ENCODE measurements at places on chromosomes 7 and 10.

- DNase-seq = no peak
Observed at GRCh38 chr7:264541-265191, 25.3 kb upstream of the FOXL3 start.

DNA sequence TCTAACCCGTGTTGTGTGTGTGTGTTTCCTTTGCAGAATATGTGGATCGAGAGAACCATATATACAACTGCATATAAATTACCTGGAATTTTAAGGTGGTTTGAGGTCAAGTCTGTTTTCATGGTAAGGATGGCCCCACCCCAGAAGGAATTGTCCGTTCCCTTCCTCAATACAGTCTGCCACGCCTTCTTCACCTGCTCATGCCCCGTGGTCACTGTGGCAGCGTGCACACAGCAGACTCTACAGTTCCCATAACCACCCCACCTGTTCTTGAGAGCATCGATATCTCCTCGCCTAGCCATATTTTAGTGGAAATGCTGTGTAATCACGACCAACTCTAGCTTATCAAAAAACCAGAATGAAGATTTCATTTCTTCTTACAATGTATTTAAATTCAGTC, 134.0 kb upstream of the NPS start:
- DNase-seq = no peak

GRCh38 chr10:60099998-60100747, 193.8 kb upstream of the CCDC6 start:
- DNase-seq = no peak

GRCh38 chr10:94108200-94108599, 114.5 kb downstream of the PLCE1 start:
- no peak for DNase-seq

DNA sequence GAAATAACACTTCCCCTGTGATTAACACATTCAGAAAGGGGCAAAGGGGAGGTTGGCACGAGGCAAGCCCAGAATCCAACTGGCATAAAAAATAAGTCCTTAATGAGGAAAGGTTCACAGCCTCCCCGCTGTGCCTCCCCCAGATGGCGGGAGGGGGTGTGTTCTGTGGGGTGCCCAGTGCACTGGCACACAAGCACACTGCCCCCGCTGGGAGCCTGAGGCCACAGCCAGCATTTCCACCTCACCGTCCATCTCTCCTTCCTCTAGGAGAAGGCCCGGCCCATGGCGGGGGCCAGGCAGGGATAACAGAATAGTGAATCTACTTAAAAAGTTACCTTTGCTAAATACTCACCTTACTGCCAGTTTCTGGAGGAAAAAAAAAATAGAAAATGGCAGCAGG, 43.2 kb downstream of the PRKAG2 start:
- no peak for DNase-seq

DNA sequence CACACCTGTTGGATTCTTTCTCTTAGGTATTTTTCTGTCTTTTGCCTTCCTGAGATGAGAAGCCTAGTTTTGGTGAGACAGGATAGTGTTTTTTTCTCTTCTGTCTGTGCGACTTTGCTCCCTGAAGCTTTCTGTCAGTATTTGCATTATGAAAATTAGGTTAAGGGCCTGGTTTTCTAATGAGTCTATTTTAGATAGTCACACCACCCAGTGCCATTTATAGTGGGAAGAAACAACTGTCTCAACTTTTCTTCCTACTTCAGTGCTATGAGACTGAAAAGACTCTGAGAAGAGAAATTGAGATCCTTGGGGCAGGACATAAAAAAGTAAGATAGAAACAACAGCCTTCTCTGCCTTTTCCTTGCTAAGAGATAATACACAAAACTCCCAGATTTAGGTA, 53.6 kb downstream of the MINPP1 start:
- DNase-seq = no peak

DNA sequence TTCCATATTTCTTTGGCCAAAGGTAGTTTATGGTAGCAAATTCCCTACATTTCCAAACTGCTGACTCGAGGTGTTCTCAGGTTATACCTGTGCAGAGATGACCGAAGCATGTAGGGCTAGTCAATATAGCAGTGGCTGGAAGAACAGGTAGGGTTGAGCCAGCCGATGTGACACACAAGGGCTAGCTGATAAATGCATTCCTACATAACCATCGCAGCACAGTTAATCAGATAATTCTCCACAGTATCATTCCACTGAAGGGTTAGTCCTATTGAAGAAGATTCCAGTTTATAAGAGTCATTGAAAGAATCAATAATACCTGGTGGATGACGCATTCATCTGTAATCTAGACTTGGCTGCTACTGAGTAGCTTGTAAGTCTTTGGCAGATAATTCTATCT, 220.0 kb downstream of the KIF20B start:
- DNase-seq = no peak

DNA sequence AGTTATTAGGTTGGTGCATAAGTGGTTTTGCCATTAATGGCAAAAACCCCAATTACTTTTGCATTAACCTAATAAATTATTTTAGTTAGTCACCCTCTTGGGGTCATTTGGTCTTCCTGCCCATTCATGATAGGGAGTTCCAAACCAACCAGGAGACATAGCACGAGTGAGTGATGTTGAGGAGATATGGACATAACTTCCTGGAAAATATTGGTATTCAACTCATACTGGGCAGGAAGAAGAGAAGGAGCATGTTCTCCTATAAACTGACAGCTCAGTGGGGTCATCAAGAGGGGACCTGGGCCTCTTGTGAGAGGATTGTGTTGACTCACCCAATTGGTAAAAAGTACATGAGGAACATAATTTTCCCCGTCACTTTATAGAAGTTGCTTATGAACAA, 23.7 kb downstream of the SPAG6 start:
- DNase-seq = no peak

DNA sequence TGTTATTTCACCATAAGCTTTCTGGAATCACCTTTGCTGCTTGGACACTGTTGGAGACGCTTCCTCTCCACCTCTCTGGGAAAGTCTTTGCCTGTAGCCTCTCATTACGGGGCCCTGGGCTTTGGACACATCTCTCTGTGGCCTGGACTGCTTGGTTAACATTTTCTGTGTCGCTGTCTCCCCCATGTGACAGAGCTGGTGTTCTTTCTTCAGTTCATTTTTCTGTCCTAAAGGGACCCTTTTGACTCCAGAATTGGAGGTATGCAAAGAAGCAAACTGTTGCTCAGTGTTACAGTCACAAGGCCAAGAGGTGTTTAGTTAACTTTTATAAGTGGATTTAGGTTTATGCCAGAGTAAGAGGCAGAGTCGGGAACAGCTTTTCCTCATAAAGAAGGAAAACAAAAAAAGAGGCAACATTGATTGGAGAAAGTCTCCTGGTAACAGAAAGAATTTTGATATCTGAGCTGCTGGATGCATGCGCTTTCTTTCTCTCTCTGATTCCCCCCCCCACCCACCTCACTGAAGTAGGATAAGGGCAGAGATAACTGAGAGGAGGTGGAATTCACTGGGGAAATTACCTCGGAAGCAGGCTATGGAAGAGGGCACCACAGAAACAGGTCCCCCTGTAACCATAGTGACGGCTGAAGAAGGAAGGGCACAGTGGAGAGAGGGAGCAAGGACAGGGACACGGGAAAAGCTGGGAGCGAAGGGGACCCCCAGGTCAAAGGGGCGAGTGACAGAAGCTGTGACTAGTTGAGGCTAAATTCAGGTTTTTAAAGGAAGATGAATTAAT, 57.8 kb downstream of the LGI1 start:
- DNase-seq = no peak

DNA sequence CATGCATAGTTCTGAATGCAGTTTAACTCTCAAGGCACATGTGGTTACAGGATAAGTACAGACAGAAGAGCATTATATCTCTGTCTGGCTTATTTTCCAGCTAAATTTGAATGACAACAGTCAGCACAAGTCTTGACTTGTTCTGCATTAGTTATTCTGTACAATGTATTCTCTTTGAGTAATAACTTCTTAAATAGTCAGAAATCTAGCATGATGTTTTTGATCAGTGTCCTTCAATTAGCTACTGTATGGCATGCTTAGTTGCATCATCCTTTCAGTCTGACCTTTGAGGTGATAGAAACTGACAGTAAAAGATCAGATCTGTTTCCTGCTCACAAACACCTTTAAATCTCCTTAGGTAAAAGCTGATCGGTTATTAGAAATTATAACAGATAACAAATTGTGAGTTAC, 118.1 kb downstream of the ARL4A start:
- no peak for DNase-seq

DNA sequence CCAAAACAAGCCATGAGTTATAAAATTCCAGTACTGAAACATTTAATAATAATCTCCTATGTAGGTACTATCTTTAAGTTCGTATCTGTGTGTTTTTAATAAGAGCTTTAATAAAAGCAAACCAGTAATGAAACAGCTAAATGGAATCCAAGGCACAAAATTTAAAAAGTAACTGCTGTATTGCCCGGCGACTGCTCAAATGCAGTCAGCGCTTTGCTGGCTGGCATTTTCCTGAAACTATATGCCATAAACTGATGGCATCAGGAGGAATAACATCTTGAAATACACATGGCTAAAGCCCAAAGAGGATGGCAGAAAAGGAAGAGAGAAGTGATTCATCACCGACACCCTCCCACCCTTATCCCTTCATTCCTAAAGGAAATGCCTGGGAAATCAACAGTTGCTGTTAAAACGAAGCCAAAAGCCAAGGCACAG, 133.1 kb downstream of the CUBN start:
- DNase-seq = no peak

GRCh38 chr7:151923097-151923876, 33.0 kb upstream of the GALNTL5 start:
- DNase-seq = no peak

DNA sequence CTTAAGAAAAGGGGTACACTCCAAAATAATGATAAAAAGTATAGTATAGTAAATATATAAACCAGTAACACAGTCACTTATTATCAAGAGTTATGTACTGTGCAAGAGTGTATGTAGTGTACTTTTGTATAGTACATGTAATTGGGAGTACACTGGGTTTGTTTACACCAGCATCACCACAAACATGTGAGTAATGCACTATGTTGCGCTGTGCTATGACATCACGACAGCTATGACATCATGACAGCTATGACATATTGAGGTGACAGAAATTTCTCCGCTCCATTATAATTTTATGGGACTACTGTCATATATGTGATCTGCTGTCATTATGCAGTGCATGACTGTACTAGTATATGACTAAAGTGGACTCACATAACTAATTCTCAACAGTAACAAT, 84.6 kb downstream of the KMT2C start:
- no peak for DNase-seq

DNA sequence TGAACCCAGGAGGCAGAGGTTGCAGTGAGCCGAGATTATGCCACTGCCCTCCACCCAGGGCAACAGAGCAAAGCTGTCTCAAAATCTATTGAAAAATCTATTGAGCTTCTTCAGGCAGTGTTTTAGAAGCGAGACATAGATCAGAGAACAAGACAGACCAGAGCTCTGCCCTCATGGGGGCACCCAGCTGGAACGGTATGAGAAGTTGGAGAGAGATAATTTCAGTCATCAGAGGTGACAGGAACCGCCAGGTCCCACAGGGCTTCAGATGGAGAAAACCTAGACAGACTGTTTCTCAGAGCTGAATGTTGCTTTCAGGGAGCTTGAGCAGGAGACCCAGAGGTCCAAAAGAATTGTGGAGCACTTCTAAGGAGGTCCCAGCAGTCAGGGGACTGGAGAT, 14.2 kb upstream of the GTF2IRD1 start:
- no peak for DNase-seq

GRCh38 chr7:45624392-45624760, 50.2 kb downstream of the ADCY1 start:
- DNase-seq = no peak
